NCI-H460 (cell line): ENCODE measurements at places on chromosomes 3 and 15. TPM values are rescaled to one million over a fixed set of nuclear protein-coding genes. Genes with fewer than 3 reads are reported as not detected.

- no peak for DNase-seq
These were observed 245.0 kb upstream of the RASGRP1 start for GRCh38 chr15:38809621-38810020.

DNA sequence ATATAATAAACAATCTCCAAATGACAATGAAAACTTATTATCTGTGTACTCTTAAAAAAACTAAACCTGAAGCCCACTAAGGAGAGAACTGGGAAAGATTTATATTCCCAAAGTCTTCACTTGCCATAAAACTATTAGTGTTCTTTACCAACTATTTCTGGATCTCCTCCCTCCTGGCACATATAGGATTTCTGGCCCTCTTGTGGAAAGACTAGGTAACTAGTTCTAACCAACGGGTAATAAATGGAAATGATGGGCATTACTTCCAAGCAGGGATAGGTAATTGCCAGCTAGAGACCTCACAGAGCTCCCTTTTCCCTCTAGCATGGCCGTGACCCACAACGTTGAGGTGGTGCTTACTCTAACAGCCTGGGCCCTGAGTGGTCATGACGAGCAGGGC lies 110.1 kb downstream of the DNAH12 start:
- DNase-seq, result peak; percentile 32

ACKR4 gene
- total RNA-seq, result 0.07 TPM in 1 of 2 replicates, not detected in the other

SNTN gene
- not detected in 2 replicates for total RNA-seq

RYR3 gene
- total RNA-seq, result not detected in 2 replicates

ARPIN gene
- total RNA-seq, result 4.1 and 5.2 TPM in 2 replicates

DNA sequence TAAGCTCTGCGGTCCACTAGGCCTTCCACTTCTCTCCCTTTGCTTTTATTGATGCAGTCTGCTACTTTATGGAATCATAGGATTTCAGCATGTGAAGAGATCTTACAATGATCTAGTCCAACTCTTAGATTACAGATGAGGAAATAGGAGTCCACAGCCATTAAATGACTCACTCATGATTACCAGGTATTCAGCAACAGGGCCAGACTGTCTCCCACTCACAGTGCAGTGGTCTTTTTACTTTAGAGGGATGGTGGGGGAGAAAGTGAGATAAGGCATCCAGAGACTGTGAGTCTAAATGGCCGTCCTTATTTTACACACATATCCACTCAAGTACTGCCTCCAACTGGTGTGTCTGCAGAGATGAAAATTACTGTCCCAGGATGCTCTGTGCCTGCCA lies 88.5 kb upstream of the SKOR1 start:
- DNase-seq, result no peak

DNA sequence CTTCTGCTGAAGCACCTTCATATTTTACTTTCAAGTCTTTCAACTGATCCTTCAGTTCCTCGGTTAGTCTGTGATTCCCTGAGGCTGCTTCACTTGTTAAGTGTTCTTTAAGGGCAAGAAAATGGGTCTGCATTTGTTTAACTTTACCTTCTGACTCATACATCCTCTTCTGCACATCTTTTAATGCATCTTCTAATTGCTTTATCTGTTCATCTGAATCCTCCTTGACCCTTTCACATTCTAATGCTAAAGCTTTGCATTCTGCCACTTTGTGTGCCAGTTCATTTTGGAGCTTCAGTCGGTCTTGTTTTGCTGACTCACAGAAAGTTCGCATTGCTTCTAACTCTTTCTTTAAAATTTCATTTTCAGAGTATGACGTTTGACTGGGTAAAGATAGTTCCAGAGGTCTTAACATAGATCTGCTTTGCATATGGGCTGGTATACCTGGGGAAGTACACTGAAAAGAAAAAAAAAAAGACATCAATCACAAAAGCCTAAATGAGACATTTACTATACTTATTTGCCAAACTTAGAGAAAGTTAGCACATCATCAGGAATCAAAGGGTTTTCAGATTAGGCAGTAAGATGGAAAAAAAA lies 94.3 kb downstream of the UACA start:
- peak; percentile 7 for DNase-seq

EIF2B5 gene
- 32.0 and 33.3 TPM in 2 replicates for total RNA-seq

- no peak for DNase-seq
These were observed 534 bp downstream of the FRMD5 start for GRCh38 chr15:44194323-44195150.

DNA sequence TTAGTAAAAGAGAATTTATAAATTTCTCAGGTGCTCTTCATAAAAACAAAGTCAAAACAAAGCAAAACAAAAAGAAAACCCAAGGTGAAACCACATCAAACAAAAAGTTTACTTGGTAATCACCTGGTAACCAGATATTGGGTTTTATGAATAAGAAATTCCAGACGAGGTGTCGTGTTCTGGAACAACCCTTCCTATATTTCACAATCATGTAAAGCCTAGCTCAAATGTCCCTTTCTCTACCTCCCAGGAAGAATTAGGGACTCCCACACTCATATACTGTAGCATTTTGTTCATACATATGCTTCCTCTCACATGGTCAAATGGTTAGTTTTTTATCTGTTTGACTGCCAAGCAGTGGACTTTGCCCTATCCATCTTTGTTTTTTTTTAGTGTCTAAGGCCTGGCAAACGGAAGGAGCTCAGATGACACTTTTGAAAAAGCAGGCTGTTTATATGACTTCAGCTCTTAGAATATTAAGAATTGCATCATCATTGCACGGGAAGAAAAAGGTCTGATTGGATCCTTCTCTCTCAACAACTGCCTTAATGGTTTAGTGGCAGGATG lies 326.7 kb upstream of the TBL1XR1 start:
- no peak for DNase-seq

DNA sequence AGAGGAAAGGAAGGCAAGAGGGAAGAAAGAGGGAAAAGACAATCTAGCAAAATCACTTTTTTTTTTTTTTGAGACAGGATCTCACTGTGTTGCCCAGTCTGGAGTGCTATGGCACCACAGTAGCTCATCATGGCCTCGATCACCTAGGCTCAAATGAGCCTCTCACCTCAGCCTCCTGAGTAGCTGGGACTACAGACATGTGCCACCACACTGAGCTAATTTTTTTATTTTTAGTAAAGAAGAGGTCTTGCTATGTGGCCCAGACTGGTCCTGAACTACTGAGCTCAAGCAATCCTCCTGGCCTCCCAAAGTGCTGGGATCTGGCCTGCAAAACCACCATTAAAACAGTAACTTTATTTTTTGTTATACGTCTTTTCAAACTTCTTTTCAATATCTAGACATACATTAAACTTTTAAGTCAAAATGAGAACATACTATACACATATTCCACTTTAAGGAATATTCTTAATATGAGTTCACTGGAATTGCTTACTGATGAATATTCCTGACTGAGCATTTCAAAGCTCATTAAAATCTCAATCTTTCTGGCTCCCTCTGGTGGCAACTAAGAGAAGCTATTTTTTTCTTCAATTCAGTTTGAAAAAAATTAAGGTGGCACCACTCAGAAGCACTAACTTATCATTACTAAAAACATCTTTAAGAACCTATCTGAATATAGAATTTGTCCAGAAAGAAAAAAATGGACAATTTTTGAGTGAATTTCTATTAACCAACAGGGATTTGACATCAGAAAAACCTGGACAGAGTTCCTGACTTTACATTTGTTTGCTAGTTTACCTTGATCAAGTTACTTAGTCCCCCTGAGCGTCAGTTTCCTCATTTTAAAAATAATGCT lies 40.9 kb downstream of the UACA start:
- DNase-seq, result peak; percentile 45

DNA sequence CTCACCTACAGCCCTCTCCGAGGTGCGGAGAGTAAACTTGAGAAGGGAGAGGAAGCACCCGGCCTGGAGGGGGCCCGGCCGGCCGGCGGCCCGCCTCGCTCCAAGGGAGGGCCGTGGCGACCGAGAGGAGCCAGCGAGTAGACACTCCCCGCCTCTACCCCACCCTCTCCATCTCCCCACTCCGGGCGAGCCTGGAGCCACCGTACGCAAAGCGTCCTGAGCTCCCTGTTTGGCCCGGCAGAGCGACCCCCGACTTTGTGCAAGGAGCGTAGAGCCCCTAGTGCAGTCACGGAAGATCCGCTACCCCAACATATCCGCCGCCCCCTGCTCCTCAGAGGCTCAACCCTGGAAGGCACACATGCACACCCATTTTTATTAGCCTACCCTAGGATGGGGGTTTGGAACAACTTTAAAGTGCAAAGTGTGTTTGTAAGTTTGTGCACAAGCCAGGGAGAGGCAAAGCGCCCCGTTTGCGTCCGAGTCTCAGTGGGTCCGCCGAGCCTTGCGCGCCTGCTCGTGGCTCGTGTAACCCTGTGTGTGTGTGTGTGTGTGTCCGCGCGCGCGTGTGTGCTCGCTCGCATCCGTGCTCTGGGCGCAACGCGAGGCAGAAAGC lies 508 bp upstream of the SMAD6 start:
- DNase-seq, result peak; percentile 48

GRCh38 chr3:57544181-57545125 lies at the start of gene DNAH12:
DNAH12 (minus strand) TSS chr3:57544344; CDS start chr3:57542870, 1,474 bp downstream.
- no peak for DNase-seq

DNA sequence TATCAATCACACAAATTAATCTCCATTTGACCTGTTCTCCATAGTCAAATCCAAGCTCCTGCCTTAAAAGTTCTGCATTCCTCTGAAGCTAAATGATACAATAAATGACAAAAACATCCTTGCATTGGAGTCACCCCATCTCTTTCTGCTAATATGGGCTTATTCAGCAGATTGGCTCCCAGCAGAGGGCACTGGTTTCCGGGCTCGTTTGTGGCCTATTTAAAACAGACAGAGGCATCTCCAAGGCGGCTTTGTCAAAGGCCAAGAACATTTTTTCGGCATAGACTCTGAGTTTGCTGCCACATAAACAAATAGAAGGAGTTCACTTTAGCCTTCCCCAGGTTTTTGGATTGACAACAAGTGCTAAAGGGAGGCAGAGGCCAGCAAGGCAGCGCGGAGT lies 204.4 kb upstream of the RASGRP1 start:
- no peak for DNase-seq

PARP15 gene
- total RNA-seq, result not detected in 2 replicates

- peak; percentile 36 for DNase-seq
These were observed 10.6 kb downstream of the MAPKAPK3 start for GRCh38 chr3:50627407-50628051.

DNA sequence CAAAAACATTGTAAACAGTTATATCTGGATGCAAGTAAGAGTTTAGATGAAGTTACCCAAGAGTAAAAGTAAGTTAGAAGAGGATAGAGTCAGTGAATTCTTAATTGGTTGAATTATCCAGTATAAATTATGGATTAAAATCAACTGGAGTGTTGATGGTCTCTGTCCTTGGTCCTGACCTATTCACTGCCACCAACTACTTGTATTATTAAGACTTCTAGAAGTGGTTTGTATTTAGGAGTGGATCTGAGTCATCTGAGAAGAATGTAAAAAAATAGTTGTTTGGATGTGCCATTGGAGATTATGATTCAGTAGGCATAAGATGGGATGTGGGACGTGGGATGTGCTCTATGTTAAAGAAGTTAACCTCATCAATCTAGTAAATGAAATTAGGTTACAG lies 86.4 kb downstream of the SYNPR start:
- no peak for DNase-seq

DNA sequence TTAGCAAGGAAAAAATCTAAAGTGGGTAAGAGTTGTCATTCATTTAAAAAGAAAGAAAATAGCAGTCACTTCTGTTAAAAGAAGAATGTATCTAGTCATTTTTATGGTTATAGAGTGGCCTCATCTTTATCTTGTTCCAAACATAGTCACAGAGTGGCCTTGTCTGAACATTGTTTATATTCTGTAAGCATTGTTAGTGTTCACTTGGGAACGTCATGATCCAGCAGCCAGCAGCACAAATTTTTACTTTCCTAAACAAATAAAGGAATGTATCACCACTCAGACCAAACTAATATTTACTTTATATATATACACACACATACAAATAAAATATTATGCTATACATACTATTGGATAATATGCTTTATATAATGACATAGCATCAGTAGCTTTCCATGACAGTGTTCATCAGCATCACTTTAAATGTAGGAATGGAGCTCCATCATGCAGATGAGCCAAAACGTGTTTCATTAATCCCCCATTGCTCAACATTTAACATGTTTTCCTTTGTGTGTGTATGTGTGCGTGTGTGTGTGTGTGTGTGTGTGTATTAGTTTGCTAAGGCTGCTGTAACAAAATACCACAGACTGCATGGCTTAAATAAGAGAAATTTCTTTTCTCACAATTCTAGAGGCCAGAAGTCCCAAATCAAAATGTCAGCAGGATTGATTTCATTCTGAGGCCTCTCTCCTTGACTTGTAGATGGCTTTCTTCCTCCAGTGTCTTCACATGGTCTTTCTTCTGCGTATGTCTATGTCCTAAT lies 39.6 kb upstream of the GYG1 start:
- DNase-seq, result no peak

DNA sequence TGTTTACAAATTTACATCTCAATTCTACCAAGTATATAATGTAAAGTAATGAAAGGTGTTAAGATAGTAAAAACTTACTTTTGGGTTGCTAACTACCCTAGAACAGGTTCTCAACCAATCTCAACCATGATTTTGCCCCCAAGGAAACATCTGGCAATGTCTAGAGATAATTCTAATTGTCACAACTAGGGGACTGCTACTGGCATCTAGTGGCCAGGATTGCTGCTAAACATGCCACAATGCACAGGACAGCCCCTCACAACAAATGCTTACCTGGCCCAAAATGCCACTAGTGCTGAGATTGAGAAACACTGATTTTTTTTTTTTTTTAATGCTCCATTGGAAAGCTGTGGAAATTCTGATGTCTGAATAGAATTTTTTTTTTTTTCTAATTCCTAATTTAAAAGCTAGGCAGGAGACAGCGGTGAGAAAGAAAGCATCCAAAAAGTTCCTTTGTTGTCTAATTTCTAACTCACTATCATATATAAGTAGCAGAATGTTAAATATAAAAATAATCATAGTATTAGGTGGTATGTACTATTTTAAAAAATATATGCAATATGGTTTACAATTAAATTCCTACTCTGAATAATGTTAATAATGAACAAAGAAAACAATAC lies 81.5 kb downstream of the TJP1 start:
- DNase-seq, result no peak

ARGFX gene
- total RNA-seq, result not detected in 2 replicates

DNA sequence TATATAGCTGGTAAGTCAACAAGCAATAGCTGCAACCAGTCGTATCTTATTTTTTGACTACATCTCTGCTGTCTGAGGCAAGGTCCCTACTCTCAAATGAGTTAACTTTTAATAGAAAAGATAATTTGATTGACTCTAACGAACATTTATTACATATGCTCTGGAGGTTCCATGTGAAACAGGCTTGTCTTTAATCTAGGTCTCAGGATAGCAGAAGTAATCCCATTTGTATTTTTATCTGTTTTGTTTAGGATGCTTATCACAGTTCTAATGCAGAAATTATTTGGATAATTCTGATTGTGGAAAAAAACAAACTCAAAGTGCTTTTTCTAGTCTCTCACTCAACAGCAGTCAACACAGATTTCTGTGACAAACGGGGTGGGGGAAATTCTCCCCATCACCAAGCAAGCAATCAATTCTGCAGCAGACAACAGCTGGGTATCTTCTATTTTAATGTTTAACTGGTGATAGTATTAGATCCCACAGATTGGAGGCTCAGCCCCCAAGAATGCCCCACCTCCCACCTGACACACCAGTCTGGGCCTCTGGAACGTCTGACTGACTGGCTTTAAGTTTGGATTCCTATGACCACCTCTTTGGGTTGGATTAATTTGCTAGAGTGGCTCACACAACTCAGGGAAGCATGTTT lies 58.8 kb downstream of the ITPR1 start:
- DNase-seq, result no peak

HYAL1 gene
- 5.9 and 6.2 TPM in 2 replicates for total RNA-seq
